ENCODE measurements at places on chromosomes 1 and 21.

- peaks cover 5% of the 10 kb centered on the region for H3K4me1 ChIP-seq
- DNase-seq: no peak
- H3K36me3 ChIP-seq: peaks cover 43% of the 10 kb centered on the region
- H3K27me3 ChIP-seq: no peaks in the 10 kb centered on the region
Observed at GRCh38 chr1:93531193-93531592, 83.3 kb downstream of the FNBP1L start.

DNA sequence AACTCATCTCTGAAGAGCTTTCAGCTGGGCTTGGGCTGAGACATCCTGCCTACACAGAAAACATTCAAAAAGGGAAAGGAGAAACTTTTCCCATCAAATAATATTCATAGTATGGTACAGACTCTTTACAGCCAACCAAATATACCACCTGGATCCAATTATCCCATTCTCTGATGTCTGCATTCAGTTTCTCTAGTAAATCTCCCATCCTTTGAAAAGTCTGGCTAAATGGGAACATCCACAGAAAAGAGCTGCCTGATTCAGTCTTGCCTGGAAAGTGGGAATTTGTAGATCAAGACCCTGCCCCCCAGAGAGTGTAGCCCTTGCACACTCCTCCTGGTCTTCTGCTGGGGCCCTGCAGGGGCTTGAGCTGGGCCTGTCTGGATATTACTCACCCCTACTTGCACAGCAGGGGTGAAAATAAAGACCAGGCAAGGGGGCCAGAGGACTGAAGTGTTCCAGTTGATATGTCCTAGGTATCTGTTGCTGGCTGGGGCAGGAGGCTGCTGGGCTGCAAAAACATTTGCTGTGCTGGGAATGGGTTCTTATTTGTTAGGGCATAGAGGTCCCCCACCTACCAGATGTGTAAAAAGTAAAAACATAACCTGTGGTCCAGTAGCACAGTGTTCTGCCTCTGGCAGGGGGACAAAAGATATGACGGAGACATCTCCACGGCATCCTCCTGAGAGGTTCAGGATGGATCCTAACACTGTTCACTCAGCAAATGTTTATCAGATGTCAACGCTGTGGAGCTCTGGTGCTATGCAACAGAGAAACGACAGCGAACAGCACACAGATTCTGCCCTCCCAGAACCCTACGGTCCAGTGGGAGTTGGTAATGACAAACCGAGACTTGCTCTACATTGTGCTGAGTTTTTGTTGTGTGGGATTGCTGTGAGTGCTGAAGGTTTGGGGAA lies 140.3 kb downstream of the PLXNA2 start:
- no peak for DNase-seq
- no peak overlapping the region for H3K4me3 ChIP-seq
- no peaks in the 10 kb centered on the region for H3K27me3 ChIP-seq
- no peak overlapping the region for H3K27ac ChIP-seq
- peaks cover 43% of the 10 kb centered on the region for H3K4me1 ChIP-seq

DNA sequence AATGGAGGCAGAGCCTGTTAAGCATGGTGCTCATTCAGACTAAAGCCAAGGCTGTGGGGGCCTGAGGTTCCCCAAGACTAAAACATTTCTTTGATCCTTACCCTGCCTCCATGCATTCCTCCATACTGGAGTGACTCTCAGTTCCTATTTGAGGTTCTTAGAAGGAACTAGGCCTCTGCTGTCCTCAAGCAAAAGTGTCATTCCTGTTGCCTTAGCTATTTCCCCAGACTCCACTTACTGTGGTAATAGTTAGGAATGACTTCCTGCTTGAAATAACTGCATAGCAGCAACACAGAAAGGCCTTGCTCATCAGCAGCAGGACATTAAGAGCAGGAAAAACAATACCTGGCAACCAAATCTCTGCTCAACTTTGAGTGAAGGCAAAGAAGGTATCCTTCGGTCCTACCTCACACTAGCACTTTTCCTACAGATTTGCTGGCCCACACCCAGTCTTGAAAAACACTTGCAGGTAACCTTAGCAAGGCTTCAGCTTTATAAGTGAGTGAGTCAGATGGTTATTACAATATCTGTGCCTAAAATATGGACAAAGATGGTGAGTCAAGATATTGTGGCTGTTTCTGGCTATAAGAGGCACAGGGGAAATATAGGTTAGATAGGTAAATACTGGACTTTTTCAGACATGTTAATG lies 14.8 kb downstream of the LRRC41 start:
- H3K36me3 ChIP-seq: peaks cover 27% of the 10 kb centered on the region
- no peak for DNase-seq
- H3K4me1 ChIP-seq: no peaks in the 10 kb centered on the region
- H3K27ac ChIP-seq: no peak overlapping the region
- H3K27me3 ChIP-seq: no peaks in the 10 kb centered on the region

DNA sequence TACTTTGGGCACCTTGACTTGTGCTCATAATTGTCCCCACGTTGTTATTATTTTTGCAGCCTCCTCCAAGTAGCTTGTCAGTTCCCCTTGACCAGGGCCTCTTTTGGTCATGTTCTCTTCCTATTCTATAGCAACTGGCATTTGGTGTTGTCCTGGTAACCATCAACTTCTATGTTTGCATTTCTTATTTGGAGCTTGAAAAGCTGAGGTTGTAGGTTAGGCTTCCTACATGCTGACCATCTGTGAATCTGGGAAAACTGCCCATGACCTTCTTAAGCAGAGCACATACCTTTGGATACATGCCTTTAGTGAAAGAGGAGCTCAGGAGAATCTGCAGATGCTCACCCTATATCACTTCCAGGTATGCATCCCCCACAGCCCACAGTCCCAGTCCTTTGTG lies 160.8 kb downstream of the HHAT start:
- peaks cover 5% of the 10 kb centered on the region for H3K36me3 ChIP-seq
- H3K4me3 ChIP-seq: no peak overlapping the region
- DNase-seq: no peak
- no peaks in the 10 kb centered on the region for H3K27me3 ChIP-seq

GRCh38 chr21:37383086-37383485 lies 16.5 kb downstream of the DYRK1A start:
- no peak for DNase-seq
- no peak overlapping the region for H3K4me3 ChIP-seq
- H3K4me1 ChIP-seq: peaks cover 56% of the 10 kb centered on the region
- peaks cover 3% of the 10 kb centered on the region for H3K36me3 ChIP-seq
- no peak overlapping the region for H3K27ac ChIP-seq
- H3K27me3 ChIP-seq: no peaks in the 10 kb centered on the region

- no peak overlapping the region for H3K27ac ChIP-seq
- no peak overlapping the region for H3K4me3 ChIP-seq
- H3K27me3 ChIP-seq: peaks cover 2% of the 10 kb centered on the region
Observed at GRCh38 chr21:45906859-45907258, 74.7 kb upstream of the COL6A1 start.

DNA sequence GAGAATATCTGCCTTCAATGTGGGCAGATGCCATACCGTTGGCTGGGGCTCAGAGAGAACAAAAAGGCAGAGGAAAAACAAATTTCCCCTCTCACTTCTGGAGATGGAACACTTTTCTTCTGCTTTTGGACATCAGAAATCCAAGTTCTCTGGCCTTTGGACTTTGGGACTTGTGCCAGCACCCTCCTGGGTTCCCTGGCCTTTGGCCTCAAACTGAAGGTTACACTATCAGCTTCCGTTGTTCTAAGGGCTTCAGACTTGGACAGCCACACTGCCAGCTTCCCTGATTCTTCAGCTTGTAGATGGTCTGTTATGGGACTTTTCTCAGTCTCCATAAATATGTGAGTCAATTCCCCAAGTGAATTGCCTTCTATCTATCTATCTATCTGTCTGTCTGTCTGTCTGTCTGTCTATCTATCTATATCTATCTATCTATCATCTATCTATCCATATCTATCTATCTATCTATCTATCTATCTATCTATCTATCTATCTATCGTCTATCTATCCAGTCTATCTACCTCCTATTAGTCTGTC lies 778.1 kb upstream of the TMPRSS15 start:
- DNase-seq: no peak
- no peaks in the 10 kb centered on the region for H3K27me3 ChIP-seq

GRCh38 chr1:18955441-18956192 lies 859 bp downstream of the IFFO2 start:
- H3K4me3 ChIP-seq: peak overlapping the region; percentile 75
- DNase-seq: no peak
- no peaks in the 10 kb centered on the region for H3K36me3 ChIP-seq
- peaks cover 6% of the 10 kb centered on the region for H3K27me3 ChIP-seq
- H3K4me1 ChIP-seq: peaks cover 36% of the 10 kb centered on the region

DNA sequence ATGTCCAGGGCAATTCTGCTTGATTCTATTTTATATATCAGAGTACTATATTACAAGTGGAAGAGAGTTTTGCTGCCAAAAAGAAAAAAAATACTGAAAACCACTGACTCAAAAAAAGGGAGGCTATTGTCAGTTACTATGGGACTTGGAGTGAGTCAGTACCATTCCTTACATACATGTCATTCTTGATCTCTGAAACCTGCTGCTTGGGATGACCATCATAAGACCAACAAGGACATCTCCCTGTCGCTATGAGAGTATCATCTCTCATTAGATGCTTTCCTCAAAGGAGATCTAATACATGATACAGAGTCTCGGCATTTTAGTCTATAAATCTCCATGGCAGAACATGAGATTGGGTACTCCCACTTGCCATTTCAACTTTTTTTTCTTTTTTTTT lies 11.8 kb upstream of the INPP5B start:
- H3K4me3 ChIP-seq: no peak overlapping the region
- H3K4me1 ChIP-seq: no peaks in the 10 kb centered on the region
- H3K27ac ChIP-seq: peak overlapping the region; percentile 43
- no peak for DNase-seq
- H3K36me3 ChIP-seq: peaks cover 21% of the 10 kb centered on the region

GRCh38 chr21:42539342-42539741 lies 25.7 kb downstream of the SLC37A1 start:
- H3K4me3 ChIP-seq: no peak overlapping the region
- peaks cover 5% of the 10 kb centered on the region for H3K36me3 ChIP-seq
- no peak for DNase-seq
- no peaks in the 10 kb centered on the region for H3K27me3 ChIP-seq
- H3K27ac ChIP-seq: no peak overlapping the region

GRCh38 chr1:209403921-209404320 lies 179.6 kb upstream of the CAMK1G start:
- peaks cover 21% of the 10 kb centered on the region for H3K4me1 ChIP-seq
- H3K27ac ChIP-seq: no peak overlapping the region
- no peaks in the 10 kb centered on the region for H3K27me3 ChIP-seq
- no peaks in the 10 kb centered on the region for H3K36me3 ChIP-seq
- DNase-seq: no peak

DNA sequence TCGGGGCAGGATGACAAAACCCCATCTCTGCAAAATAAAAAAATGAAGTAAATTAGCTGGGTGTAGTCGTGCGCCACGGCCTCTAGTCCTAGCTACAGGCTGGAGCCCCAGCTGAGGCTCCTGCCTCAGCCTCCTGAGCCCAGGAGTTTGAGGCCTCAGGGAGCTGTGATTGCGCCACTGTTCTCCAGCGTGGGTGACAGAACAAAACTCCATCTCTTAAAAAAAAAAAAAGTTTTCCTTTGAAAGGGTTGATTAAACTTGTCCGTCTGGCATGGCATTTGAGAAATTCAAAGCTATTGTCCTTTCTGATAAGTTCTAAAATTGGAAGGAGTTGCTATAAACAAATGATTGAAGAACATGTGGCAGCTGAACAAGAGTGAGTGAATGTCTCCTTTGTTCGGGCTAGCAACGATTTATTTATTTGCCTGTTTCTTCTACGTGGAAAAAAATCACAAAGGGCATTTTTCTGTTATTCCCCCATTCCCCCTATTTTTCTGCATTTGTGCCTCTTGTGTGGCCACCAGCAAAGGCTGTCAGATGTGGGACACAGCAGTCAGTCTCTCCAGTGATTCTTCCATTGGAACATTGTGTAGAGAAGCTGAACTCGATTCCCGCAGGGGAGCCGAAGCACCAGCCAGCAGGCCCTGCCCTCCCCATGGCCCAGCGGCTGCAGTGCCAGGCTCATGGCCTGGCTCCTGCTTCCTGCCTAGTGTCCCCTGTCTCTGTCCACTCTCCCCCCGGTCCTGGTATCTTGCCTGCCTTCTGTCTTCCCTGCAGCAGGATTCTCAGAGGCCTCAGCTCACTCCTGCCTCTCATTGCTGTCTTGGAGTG lies 21.5 kb upstream of the PWP2 start:
- no peaks in the 10 kb centered on the region for H3K4me1 ChIP-seq
- H3K36me3 ChIP-seq: peaks cover 66% of the 10 kb centered on the region
- H3K4me3 ChIP-seq: no peak overlapping the region
- H3K27ac ChIP-seq: no peak overlapping the region
